ENCODE measurements at places on chromosomes 1 and 21.
A peak's percentile ranks its signal among the peaks of the same experiment; 100 is the strongest.

- no peak for DNase-seq
Observed at GRCh38 chr1:38735651-38736161, 123.9 kb downstream of the RRAGC start.

DNA sequence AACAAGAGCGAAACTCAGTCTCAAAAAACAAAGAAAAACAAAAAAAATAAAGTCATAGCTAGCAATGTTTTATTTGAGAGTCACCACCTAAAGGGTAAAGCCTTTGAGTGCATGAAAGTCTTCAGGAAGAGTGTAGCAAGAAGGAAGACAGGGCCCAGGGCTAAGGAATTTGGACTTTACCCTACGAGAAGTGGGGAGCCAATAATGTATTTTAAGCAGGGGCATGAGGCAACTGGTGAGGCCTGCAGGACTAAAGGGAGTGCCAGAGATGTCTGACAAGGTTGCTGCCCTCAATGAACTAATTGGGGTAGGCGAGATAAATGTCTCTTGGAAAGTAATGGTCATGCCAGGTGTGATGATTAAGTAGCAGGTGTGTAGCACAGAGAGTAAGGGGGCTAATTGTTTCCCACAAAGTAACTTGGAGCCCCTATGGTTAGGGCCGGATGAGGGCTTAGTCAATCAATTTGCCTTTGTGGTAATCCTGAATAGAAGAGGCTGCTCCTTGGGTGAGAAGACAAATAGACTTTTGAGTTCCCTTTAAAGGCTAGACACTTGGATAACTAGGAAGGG is 31.6 kb upstream of the CACNA1E start:
- no peak for DNase-seq

GRCh38 chr1:119374208-119374874 is 5.8 kb downstream of the HAO2 start:
- no peak for DNase-seq

- no peak for DNase-seq
Observed at GRCh38 chr21:42964546-42965210, 9.7 kb upstream of the PKNOX1 start.

GRCh38 chr1:67683766-67684525 is 1.1 kb upstream of the GADD45A start:
- peak; percentile 25 for DNase-seq

GRCh38 chr1:161074676-161075368 is 5.1 kb upstream of the ARHGAP30 start:
- DNase-seq, result no peak

DNA sequence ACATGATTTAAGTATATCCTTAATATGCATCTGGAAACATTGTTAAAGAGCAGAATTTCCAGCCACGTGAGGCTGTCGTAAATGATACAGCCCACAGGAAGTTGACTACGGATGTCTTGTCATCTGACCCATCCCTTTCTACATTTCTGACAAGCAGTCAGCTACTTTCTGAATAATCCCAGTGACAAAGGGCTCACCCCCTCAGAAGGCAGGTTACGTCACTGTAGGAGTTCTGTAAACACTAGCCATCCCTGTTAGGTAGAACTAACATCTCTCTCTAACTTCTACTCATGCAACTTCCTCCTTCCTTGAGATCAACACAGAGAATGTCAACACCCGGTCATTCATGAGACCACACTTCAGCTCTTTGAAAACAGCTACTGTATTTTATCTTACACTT is 259.2 kb downstream of the GREM2 start:
- no peak for DNase-seq

DNA sequence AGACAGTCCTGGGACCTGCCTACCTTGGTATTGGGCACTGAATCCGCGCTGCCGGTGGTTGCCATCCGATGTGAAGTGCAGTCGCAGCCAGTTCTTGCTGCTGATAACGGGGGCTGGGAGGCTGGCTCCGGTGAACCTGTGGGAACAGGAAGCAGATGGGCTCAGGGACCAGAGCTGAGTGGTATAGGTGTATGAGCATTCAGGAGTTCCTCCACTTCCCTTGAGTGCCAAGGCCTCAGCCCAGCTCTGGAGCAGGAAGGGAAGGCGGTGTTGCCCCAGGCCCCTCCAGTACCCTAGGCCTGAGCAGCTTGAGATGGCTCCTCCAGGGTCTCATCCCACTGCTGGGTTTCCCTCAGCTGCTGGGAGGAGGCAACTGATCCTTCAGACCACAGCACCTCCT is 17.0 kb upstream of the HMGB4 start:
- no peak for DNase-seq

- no peak for DNase-seq
Observed at GRCh38 chr1:205232945-205233397, 5.2 kb downstream of the TMCC2 start.

DNA sequence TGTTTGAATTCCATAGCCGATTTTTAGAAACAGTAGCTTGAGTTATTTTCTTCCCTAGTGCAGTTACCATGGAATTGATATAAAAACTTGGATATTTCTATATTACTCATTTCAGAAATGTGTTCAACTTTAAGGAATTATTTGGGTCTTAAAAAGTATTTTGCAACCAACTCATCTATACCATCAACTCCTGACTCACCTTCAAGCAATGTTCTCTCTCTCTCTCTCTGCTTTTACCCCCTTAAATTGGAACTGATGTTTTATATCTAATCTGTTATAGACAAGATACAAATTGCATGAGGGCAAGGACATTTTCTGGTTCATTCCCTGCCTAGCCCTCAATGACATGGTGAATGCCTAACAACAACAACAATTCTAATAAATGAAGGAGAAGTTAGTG is 214.7 kb upstream of the NRIP1 start:
- DNase-seq, result no peak

- DNase-seq, result no peak
Observed at GRCh38 chr21:42833439-42833815, 45.9 kb downstream of the WDR4 start.

GRCh38 chr21:41318218-41318617 is 1.6 kb downstream of the FAM3B start:
- no peak for DNase-seq

DNA sequence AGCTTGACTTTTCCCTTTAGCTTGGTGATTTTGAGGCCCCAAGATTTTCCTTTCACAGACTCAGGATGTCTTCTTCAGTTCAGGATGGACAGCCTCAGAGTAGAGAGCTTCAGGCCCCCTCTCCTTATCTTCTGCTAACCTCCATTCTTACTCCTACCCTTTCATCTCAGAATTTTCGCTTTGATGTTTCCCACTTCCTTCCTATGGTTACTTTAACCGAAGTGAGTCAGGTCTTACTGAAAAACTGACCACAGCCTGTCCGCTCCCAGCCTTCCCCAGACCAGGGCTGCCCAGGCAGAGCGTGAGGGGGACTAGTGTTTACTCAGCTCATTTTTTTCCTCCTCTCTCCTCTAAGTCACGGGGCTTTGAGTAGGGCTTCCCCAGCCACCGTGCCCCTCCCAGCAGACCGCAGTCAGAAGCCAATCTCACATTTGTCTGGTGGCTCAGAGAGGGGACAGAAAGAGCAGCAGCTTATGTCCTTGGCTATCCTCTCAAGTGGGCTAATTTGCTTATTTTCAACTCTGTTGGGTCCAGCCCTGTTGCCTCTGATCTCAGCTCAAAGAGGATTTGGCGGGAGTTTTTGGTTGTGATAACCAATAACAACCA is 4.2 kb upstream of the IL19 start:
- DNase-seq, result peak; percentile 51

- DNase-seq, result no peak
Observed at GRCh38 chr1:173164686-173165085, 42.4 kb downstream of the TNFSF4 start.

DNA sequence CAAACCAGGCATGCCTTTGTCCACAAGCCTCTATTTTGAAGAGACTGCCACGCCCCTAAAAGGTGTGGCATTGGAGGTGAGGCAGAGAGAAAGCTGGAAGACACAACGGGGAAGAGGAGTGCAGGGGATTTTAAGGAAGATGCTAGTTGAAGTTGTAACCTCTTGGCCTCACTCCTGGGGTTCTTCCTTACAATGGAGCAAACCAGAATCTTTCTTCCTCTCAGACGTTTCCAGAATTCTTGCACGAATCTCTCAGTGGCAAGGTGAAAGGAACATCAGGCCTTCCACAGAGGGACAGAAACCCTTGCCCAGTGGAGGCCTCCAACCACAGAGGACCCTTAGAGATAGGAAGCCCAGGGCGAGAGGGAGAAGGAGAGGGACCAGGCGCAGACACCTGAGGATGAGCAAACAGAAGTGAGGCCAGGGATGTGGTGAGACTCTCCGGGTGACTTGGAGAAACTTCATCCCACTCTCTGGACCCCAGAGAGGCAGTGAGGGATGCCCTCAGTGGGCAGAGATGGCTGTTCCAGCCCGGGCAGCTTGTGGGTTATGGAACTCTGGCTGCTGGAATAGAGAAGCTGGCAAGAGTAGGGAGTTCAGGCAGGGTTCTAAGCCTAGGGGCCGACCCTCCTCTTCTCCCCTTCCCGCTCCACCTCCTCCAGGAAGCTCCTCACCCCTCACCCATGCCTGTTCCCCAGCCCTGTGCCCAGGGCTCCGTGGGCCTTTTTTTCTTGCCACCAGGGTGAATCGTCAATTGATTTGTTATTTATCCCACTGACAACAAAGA is 136.8 kb upstream of the RUNX3 start:
- DNase-seq, result no peak

DNA sequence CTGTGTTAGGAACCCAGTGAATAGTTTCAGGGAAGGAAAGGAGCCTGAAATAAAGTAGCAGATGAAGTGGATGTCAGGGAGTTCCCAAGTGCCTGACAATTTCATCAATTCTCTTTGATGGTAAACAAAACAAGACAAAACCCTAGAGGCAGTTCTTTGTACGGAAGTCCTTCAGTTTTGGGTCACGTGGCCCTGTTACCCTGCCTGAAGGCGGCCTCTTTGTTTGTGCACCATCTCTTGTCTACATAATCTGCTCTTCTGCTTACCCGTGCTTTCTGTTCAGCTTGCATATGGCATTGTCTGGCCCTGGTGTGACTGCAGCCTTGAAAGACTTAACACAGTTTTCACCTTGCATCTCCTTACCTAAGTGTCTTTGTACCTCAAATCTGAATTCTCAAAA is 166.7 kb upstream of the DUSP10 start:
- no peak for DNase-seq

- DNase-seq, result no peak
Observed at GRCh38 chr1:2229911-2230731, 2.0 kb downstream of the SKI start.

- no peak for DNase-seq
Observed at GRCh38 chr1:173392895-173393658, 84.1 kb upstream of the PRDX6 start.

DNA sequence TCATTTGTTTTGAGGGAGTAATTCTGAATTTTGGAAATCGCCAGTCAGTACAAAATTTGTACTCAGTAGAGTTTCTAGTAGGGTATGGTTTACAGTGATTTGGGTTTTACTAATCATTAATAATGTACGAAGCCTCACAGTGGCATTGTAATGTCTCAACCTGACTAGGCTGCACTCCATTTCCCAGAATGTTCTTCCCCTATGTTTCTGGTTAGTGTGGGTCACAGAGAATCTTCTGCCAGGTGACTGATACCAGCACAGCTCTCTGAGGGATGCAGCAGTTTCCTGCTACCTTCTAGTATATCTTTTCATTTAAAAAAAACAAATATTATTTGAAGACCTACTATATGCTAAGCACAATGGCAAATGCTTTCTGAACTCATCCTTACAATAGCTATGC is 112.9 kb downstream of the PTPN14 start:
- DNase-seq, result no peak

GRCh38 chr1:84912726-84913554 is 19.9 kb upstream of the LPAR3 start:
- DNase-seq, result no peak

DNA sequence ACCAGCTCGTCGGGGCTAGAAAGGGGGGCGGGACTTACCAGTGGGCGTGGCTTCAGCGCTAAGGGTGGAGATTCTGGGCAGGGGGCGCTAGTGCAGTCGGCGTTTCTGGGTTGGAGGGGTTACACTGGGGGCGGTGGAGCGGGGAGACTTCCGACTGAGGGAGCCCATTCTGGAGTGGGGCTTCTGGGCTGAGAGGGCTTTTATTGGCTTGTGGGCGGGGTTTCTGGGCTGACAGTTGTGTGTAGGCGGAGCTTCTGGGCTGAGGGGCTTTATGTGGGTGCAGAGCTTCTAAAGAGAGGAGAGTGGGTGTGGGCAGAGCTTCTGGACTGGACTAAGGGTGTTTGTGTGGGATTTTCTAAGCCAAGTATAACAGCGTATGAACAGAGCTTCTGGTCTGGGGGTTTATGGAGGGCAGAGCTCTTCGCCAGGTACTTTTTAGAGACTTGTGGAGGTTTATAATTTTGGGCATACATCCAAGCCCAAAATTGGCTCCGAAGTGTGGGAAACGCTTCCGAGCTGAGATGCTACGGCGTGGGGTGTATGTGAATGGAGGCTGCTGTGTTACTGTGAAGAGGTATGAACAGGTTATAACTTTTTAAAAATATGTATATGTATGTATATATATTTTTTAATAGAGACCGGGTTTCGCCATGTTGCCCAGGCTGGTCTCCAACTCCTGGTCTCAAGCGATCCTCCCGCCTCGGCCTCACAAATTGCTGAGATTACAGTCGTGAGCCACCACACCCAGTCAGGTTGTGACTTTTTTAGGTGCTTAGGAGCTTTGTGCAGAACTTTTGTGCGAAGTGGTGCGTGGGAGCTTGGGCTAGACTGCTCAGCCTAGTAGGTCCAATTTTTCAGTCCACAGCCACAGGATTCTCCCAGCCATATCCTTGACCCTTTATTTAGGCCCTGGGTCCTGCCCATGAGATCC is 825 bp downstream of the TMEM39B start:
- DNase-seq, result no peak

- no peak for DNase-seq
Observed at GRCh38 chr1:63713041-63713440, 60.8 kb upstream of the ROR1 start.

- DNase-seq, result no peak
Observed at GRCh38 chr1:170027760-170028159, 46.7 kb downstream of the KIFAP3 start.

DNA sequence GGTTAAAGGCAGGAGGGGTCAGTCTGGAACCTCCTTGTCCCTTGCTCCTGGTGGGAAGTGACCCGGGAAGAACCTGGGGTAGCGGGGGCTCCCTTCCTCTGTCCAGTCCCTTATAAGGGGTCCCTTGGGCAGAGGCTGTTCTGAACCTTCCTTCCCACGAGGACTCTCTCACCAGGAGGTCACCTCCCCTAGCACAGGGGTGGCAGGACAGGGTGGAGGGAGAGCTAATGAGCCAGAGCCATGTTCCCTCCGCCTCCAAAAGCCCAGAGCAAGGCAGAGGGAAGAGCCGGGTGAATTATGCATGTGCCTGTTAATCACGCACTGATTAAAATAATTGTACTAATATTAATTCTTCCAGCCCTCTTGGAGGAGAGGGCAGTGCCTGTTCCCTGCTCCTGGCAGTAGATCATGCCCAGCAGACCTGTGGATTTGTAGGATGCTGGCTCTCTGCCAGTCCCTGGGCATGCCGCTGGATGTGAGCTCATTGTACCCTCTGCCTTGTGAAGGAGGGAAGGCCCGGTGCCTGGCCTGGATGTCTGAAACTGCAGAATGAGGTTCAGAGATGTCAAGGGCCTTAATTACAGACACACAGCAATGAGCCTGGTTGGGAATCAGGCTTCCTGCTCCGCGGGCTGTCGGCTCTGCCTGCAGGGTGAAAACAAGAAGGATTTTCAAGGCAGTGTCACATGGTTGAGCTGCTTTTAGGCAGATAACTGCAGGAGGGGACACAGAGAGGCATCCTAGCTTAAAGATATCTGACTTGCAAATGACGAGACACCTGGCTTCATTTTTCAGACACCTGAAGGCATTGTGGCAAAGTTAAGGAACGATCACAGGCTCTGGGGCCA is 68.2 kb downstream of the IGSF21 start:
- DNase-seq, result no peak
